ENCODE measurements at places on chromosomes 5 and 9. TPM values are rescaled to one million over a fixed set of nuclear protein-coding genes. Genes with fewer than 3 reads are reported as not detected.

The MPDZ gene
- total RNA-seq, result 39.5 TPM

DNA sequence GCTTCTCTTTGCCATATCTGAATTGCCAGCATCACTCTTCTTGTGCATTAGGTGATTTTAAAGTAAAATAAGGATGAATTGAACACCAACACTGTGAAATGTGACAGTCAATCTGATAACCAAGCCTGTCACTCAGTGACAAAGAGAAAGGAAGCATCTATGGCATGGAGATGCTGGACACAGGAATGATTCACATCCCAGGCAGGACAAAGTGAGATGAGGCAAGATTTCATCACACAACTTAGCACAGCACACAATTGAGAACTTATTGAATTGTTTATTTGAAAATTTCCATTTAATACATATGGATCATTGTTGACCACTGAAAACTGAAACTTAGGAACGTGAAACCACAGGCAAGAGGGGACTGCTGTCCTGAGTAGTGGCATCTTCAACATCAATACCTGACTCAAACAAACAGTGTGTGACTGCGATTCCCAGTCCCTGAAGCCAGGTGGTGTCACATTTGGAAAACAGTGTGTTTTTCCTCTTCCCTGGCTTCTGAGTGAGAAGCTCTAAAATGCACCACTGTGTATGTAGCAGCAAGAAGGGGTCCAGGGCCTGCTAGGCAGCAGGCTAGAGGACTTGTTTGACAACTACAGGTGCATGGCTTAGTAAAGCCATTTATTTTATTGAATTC lies 10.7 kb downstream of the GAPT start:
- DNase-seq, result no peak
- H3K36me3 ChIP-seq, result no peaks in the 10 kb centered on the region
- H3K27ac ChIP-seq, result no peak overlapping the region
- H3K27me3 ChIP-seq, result no peaks in the 10 kb centered on the region
- H3K4me1 ChIP-seq, result no peaks in the 10 kb centered on the region

DNA sequence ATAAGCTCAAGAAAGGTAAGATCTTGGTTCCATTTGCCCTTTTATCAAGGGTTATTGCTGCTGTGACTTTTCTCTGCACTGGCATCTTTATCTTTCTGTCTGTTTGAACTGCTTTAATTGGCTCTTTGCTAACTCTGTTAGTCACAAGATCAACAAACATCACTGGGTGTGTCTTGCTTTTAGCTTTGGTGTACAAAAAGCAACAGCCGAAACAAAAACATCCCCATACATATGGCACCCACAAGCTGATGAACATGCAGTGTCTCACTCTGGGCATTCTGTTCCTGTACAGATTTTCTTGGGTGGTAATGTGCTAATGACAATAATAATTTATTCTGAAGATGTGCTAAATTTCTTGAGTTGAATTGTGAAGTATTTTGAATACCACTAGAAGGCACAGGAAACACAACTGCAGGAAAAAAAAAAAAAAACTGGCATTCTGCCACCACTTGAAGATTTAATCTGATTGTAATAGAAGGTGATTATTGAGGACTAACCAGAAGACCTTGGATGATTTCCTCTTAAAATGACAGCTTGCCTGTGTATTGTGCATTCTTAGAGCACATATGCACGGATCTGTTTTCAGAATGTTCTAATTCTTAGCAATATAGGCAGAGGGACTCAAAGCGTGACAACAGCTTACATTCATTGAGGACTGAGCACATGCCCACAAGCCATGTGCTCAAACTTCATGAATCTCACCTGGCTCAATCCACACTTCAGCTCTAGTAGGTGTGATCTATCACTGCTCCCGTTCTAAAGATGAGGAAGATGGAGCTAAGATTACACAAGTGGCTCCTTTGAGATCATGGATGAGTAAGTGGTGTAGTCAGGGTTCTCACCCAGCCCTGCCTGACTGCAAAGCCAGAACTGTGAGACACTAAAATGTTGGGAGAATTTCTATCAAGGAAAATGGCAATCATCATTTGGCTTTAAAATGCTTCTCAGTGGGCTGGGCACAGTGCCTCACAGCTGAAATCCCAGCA lies 96.4 kb downstream of the EBF1 start:
- H3K4me1 ChIP-seq, result peaks cover 10% of the 10 kb centered on the region
- H3K27me3 ChIP-seq, result no peaks in the 10 kb centered on the region
- H3K4me3 ChIP-seq, result no peak overlapping the region
- peak; percentile 41 for DNase-seq
- H3K27ac ChIP-seq, result peak overlapping the region; percentile 60

The SAPCD2 gene
- total RNA-seq, result 4.2 TPM

Measured in muscle of leg (tissue), 16 donors.